ENCODE measurements at places on chromosomes 11 and 22. TPM values are rescaled to one million over a fixed set of nuclear protein-coding genes. Genes with fewer than 3 reads are reported as not detected.

CHADL gene
- polyA plus RNA-seq: 3.8 TPM

CCDC89 gene
- polyA plus RNA-seq: 6.7 TPM

TRIM48 gene
- not detected for polyA plus RNA-seq

FOXRED2 gene
- polyA plus RNA-seq: 23.2 TPM

OR2AT4 gene
- 0.03 TPM for polyA plus RNA-seq

DNA sequence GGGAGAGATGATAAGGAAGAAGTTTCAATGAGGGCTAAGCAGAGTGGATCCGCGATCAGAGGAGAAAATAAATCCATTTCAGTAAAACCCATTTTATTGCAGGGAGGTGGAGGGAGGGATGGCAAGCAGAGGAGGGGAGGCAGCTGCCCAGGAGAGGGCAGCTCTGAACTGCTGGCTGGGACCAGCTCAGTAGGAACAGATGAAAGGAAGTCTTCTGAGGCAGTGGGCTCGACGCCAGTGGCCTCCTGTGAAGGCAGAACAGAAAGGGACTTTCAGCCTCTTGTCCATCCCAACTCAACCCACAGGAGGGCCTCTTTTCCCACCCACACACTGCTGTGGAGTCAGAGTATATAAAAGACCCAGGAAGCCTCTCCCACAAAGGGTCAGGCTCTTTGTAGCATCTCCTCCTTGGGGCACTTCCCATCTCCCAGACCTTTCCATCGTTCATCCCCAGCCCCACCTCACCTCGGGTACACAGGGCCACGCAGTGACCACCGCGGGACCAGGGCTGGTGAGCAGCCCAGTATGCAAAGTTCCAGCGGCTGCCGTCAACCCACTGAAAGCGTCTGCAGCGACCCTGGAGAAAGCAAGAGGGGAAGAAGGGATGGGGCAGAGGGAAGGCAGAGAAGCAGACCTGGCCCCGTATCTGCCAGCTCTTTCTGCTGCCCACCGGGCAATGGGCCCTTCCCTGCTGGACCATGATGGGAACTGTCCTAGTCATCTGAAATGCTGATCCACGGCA is 3.0 kb downstream of the PRG2 start:
- no peak for DNase-seq

DNA sequence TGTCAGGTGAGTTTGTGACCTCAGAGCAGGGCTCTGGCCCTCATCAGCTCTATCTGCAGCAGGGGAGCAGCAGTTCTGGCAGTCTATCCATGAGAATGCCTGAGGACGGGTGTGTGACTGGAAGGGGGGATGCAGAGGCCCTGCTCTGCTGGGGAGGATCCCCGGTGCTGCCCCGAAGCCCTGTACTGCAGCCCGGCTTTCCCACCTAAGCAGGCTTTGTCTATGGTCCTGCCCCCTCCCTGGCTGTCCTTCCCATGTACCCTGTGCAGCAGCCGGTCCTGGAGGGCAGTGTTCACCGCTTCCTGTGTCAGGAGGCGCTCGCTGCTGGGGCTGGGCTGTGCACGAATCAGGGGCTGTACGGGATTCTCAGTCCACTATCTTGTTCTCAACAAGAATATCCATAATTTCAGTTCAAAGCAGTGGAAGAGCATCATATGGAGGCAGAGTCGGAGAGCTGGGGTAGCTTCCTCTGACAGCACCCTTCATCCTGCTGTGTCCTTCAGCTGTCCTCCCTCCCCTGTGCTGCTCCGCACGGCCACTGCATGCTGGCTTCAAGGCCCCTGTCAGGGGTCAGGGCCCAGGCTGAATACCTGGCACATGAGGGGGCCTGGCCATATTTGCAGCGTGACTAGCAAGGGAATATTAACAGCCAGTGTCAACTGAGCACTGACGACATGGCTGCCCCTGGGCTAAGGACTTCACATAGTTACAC is 125.2 kb downstream of the CTTN start:
- no peak for DNase-seq

DNA sequence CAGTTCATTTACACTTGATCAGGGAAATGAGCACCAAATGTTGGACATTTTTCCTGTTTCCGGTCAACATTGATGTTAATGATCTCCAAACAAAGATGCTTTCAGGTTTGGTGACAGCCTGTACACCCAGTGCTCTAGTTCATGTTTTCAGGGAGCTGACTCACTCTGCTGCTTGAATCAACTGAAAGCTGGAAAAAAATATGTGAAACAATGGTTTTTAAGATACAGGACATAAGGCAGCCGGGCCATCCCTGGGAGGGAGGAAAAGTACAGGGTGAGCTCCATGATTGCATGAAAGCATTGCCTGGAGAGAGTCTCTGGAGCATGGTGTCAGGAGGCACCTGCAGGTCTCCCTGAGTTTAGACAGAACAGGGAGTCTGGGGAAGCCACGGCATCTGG is 259.6 kb downstream of the TBC1D22A start:
- no peak for DNase-seq

DNA sequence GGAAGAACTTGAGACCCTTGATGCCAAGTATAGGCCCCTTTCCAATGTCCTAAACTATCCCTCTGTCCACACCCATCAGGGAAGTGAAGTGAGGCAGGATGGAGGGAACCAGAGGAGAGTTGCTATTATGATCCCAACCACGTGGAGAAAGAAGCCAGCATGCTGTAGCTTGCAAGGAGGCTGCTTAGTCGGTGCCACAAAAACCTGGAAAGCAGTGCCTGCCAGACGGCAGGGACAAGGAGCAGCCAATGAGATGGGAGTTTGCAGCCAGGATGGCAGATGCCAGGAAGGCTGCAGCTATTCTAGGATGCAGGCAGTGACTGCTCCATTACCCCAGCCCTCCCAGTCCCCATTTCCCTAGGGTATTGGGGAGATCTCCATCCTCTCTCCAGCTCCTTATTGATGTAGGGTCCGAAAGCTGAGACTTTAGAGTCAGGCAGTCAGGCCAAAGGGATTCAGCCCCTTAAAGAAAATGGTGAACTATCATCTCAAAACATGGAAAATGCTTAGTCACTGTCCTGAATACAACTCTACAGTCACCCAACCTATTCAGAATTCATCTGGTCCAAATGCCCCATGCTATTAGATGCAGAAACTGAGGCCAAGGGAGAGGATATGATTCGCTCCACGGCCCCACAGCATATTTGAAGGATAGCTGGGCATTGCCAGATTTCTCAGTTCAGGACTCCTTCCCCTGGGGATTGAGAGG is 18.4 kb upstream of the LRRC55 start:
- no peak for DNase-seq

- DNase-seq: no peak
Measured at GRCh38 chr11:2670541-2671100, 29.2 kb downstream of the KCNQ1OT1 start.

- no peak for DNase-seq
Measured at GRCh38 chr11:101555366-101555765, 28.4 kb downstream of the TRPC6 start.

DNA sequence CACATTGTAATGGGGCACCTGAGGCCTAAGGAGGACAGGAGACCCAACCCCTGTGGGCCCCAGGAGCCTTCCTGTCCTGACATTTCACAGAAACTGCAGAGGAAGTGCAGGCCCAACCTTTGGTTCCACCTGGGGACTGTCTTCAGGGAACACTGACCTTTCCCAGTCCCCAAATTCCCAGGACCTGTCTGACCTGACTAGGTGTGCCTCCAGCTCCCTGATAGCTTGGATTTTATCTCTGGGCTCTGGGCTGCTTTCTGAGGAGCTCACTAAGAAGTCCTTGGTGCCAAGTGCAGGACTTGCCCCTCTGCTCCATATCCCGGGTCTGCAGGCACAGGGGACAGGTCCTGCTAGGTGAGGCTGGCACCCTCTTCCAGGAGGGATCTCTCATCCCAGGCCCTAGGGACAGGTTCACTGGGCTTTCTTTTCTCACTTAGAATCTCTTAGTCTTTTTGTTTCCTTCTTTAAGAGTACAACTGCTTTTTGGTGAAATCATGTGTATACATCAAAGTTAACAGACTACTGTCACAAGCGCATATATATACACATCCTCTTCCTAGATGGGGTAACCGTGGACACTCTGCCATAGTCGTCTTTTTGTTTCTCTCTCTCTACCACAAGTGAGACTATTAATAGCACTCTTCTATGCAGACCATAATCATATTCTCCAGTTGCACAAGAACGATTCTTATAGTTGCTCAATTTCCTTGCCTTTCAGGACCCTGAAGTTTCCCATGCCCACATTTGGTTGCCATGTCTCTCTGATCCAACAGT is 72.0 kb upstream of the IGLL5 start:
- no peak for DNase-seq

- peak; percentile 16 for DNase-seq
Measured at GRCh38 chr22:49046546-49047361, 780.9 kb downstream of the BRD1 start.

GRCh38 chr11:62333768-62334167 is 3.5 kb upstream of the ASRGL1 start:
- no peak for DNase-seq

DNA sequence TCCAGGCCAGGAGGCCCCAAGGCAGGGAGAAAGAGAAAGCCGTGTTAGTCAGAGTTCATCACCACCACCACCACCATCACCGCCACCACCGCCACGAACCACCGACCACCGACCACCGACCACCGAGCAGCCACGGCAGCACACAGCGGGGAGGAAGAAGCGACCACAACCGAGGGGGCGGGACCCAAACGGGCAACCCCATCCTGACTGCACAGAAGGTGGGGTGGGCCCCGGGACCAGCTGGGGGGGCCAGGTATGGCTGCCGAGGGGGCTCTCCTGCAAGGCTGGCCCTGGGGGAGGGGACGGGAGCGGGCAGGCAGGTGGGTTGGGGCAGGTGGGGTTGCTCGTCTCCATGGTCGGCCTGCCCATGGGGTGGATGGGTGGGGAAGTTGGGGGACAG is 34.2 kb downstream of the SYT7 start:
- no peak for DNase-seq

DNA sequence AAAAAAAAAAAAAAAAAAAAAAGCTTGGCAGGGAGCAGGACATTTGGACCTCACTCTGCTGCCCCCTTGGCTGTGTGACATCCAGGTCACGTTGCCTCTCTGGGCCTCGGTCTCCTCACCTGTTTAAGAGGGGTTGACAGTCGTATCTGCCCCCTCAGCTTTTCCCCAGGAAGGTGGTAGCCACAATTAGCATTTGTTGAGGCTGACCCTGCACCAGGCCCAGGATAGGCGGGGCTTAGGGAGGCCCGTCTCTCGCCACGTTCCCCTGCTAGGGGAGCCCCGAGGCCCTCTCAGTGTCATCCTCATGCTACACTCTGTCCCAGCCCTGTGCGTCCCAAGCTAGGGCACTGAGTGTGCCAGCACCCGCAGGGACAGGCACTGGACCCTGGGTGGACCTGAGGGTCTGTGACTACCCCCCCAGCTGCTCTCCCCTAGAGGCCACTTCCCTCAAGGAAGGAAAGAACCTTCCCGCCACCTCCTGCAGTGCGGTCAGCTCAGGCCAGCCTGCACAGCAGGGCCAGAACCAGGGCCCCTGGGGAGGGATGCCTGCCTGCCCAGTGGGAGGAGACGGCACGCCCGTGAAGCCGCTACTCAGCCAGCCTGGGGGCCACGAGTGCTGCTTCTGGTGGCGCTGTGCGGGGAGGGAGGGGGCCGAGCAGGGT is 38.5 kb upstream of the PPARA start:
- no peak for DNase-seq

DNA sequence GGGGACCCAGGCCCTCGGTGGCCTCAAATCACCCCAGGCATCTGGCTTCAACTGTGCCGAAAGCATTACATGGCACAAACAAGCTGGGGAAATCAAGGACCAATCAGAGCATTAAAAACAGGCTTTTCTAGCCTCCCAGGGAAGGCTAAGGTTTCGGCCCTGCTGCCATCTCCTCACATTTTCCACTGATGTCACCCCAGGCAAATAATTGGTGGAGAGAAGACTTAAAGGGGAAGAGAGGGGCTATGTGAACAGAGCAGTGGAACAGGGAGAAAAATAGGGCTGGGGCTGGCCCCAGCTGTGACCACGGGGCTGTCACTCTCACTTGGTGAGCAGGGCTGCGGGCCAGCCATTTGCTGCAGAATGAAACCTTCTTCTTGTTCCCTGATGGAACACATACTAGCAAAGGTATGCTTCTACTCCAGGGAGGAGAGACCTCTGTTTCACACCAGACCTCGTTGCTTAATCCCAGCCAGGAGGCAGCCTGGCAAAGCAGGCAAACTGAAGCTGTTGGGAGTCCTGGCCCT is 581.3 kb downstream of the SOX6 start:
- peak; percentile 25 for DNase-seq

GRCh38 chr11:121372671-121373429 is 79.3 kb upstream of the SORL1 start:
- no peak for DNase-seq

- no peak for DNase-seq
Measured at GRCh38 chr11:13237761-13238160, 39.8 kb upstream of the BMAL1 start.

Measured in right lung (tissue), 10 donors.